Left hindlimb (tissue), 1 donor: ENCODE measurements at places on chromosomes 3 and 15.

GRCh38 chr3:64398006-64398405, 172.7 kb upstream of the PRICKLE2 start:
- DNase-seq: no peak

- no peak for DNase-seq
Observed at GRCh38 chr3:23574822-23575315, 230.9 kb upstream of the UBE2E1 start.

- DNase-seq: peak; percentile 80
Observed at GRCh38 chr15:90001683-90002427, 731 bp downstream of the ZNF710 start.

- no peak for DNase-seq
Observed at GRCh38 chr3:37770336-37770735, 91.3 kb upstream of the CTDSPL start.

DNA sequence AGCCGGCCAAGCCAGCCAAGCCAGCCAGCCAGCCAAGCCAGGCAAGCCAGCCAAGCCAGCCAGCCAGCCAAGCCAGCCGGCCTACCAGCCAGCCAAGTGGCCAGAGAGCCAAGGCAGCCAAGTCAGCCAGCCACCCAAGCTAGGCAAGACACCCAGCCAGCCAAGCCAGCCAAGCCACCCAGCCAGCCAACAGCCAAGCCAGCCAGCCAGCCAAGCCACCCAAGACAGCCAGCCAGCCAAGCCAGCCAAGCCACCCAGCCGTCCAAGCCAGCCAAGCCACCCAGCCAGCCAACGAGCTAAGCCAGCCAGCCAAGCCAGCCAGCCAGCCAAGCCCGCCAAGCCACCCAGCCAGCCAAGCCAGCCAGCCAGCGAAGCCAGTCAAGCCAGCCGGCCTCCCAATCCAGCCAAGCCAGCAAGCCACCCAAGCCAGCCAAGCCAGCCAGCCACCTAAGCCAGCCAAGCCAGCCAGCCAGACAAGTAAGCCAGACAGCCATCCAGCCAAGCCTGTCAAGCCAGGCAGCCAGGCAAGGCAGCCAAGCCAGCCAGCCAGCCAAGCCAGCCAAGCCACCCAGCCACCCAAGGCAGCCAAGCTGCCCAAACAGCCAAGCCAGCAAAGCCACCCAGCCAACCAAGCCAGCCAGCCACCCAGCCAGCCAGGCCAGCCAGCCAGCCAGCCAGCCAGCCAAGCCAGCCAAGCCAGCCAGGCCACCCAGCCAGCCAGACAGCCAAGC, 200.5 kb downstream of the GOLGA6L6 start:
- DNase-seq: peak; percentile 83

DNA sequence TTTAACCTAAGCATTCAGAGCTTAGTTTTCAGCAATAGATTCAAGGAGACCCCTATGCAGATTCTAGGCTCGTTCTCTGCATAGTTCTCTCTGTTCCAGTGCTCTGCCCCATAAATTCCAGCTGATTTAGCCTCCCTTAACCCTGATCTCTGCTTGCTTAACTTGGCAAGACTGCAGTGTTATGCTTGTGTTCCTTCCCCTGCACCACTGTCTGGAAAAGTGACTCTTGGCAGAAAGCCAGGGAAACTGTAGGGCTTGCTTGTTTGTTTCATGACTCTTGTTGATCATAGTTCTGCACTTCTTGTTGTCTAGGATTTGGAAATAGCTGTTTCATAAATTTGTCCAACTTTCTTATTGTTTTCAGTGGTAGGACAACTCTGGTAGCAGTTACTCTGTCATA, 40.1 kb downstream of the ANAPC13 start:
- no peak for DNase-seq

DNA sequence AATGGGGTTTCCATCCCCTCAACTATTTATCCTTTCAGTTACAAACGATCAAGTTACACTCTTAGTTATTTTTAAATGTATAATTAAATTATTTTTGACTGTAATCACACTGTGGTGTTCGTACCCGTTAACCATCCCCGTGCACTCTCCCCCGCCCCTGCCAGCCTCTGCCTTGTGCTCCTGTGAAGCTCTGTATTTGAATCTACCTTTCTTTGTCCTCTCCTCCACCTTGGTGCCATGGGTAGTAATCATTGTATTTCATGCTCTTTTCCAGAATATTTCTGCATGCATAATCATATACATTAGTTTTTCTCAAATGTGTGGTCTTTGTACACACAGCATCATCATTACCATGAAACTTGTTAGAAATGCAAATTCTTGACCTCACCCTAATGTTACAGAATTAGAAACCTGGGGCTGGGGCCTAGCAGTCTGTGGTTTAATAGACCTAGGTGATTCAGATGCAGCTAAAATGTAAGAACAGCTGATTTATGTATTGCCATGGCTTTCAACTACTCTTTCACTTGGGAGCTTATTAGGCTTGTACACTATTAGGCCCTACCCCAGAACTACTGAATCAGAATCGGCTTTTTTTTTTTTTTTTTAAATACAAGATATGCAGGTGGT, 91.5 kb downstream of the STT3B start:
- no peak for DNase-seq

DNA sequence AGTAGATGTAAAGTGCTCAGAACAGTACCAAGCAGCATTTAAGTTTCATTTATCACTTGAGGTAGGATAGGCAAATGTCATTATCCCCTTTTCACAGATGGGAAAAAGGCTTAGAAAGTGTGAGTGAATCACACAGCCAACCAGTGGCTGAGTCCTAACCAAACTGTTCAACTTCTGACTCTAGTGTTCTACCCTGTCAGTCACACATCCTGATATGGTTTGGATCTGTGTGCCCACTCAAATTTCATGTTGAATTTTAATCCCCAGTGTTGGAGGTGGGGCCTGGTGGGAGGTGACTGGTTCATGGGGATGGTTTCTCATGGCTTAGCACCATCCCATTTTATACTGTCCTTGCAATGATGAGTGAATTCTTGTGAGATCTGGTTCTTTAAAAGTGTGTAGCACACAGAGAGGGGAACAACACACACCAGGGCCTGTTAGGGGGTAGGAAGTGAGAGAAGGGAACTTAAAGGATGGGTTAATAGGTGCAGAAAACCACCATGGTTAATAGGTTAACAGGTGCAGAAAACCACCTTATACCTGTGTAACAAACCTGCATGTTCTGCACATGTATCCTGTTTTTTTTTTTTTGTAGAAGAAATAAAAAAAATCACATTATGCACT, 304.7 kb downstream of the SUCLG2 start:
- no peak for DNase-seq

DNA sequence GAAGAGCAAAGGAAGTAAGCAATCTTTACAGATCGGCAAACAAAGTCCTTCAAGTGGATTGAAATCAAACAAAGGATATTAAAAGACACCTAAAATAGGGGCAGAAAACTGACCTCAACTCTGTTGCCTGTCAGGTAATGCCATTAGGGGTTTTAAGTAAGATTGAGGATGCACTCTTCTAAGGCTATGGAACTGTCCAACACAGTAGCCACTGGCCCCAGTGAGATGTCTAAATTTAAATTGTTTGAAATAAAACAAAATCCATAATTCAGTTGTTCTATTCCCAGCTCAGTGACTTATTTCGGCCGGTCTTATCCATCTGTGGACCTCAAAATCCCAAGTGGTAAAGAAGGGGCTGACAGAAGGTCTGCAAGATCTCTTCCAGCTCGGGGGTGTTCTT, 49.5 kb upstream of the LMCD1 start:
- DNase-seq: no peak

- no peak for DNase-seq
Observed at GRCh38 chr3:120214176-120214575, 70.8 kb downstream of the GPR156 start.

DNA sequence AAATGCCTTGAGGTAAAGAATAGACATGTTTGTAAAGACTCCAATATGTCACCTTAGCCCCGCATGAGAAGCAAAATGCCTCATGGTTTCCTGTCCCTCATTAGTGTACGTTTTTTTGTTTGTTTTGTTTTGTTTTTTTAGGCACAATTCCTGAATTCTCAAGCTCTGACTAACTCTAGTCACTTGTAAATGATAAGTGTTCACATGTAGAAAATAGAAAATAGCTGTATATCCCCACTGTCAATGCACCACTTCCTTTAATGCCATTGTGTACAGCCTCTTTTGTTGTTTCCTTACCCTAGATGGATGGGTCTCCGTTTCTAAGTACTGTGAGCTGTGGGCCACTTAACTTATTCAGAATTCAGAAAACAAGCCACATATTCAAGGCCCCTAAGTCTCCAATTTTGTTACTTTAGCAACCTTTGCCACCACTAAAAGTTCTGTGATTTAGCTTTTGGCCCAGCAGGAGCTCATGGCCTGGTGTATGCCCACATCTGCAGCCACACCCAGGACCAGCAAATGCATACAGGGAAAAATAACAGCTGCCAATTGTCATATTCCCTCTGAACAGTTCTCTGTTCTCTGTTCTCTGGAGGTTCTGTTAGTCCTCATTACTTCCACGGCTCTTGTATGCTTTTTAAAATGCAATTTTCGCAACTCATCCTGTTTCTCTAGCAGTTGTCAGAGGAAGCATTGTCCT, 655.5 kb downstream of the GBE1 start:
- no peak for DNase-seq

GRCh38 chr3:8727605-8728512, 5.7 kb upstream of the CAV3 start:
- DNase-seq: no peak

GRCh38 chr3:111541911-111542483, at the start of gene CD96:
CD96 (plus strand) TSS chr3:111542197; CDS start chr3:111542249, 52 bp downstream.
- no peak for DNase-seq

GRCh38 chr3:120559242-120560061, 36.7 kb upstream of the NDUFB4 start:
- DNase-seq: no peak

- no peak for DNase-seq
Observed at GRCh38 chr3:44077267-44077666, 164.4 kb upstream of the TOPAZ1 start.

DNA sequence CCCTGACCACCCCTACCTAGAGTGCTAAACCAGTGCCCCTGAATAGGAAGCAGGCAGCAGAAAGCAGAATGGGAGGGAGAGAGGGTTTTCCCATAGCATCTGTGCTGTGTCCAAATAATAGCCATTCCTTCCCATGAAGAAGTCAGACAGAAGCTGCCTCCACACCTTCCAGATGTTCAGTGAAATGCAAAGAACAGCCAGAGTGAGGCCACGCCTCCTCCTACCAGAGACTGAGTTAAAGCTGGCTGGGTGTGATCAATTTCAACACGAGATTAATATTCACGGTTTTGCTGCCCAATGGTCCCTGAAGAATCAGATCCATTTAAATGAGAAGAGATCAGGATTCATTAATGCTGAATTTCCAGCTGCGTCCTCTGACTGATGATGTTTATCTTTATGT, 111.8 kb downstream of the SRGAP3 start:
- DNase-seq: no peak

- DNase-seq: peak; percentile 68
Observed at GRCh38 chr15:82849556-82850512, 40.4 kb downstream of the WHAMM start.

- no peak for DNase-seq
Observed at GRCh38 chr3:112759210-112759609, 87.5 kb downstream of the CD200R1L start.

- DNase-seq: no peak
Observed at GRCh38 chr15:52134502-52135144, 22.0 kb upstream of the BCL2L10 start.

DNA sequence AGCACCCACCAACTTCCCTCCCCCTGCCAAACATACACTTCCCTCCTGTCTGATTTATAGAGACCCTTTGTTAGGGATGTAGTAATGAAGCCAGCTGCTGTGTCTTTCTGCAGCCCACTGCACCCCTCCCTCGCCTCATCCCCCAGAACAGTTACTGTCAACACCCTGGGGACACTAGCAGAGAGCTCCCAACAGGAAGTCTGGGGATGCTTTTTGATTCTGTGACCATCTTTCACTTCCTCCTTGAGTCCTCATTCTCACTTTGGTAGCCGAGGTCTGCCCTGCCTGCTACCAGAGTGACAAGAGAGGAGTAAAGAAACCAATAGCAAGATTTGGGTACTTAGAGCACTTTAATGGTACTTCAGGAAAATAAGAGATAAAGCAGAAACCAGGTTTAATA, 201.6 kb downstream of the SATB1 start:
- DNase-seq: no peak

- no peak for DNase-seq
Observed at GRCh38 chr15:38154837-38155236, 97.8 kb upstream of the SPRED1 start.

- no peak for DNase-seq
Observed at GRCh38 chr3:157067114-157067513, 92.8 kb downstream of the CCNL1 start.

DNA sequence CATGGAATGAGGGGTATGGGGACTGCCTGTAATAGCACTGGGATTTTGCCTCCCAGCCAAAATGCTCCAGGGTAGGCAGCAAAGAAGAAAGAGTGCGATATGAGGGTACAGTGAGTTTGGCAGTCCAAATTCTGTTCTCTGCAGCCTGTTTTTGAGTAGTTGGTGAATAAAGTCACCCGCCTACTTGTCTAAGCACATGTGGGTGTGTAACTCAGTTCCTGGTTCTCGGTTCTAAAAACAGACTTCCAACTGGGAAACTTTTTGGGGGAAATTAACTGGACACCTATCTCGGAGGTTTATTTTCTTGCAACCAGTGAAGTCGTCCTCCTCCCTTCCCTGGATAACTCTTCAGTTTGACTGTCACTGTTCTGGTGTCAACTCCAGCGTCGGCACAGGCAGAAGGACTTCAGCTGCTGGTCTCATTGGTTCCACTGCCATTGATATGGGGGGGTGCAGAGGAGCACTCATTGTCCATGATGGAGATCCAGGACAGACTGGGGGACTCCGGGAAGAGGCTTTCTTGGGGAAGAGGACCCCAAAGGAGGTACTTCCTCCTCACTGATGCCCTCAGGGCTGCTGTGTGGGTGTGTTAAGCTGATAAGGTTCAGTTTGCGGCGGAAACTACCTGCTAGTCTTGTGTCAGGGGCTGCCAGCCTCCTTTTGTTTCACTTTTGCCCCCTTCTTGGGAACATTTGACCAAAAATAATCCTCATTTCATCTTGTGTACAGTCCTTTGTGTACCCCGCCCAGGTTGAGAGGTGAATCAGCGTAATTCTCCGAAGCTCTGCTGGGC, 13.2 kb downstream of the GHRL start:
- DNase-seq: no peak

- no peak for DNase-seq
Observed at GRCh38 chr3:126850370-126851085, 132.4 kb upstream of the PLXNA1 start.

- no peak for DNase-seq
Observed at GRCh38 chr3:58055314-58055713, 47.1 kb downstream of the FLNB start.

GRCh38 chr3:128174675-128175590, 21.7 kb downstream of the EEFSEC start:
- no peak for DNase-seq

DNA sequence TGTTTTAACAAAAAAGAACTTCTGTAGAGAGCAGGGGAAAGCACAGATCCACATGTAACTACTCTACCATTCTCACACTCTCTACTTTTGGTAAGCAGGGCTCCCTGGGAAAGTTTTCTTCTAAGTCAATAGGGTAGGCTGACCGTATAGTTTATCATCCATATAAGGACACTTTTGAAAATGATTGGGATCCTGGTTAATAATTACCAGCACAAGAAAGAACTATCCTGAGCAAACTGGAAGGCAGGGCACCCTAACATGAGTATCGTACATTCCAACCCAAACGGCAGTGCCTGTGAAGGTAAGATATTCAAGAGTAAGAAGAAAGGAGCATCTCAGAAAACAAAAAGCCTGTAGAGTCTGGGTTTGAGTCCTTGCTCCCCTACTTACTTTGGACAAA, 22.1 kb downstream of the SUSD5 start:
- DNase-seq: no peak
